Hematopoietic multipotent progenitor cell treated with erythropoietin and hydrocortisone succinate and interleukin-3 and kit ligand, for 6 days (in vitro differentiated cells): ENCODE measurements at places on chromosomes 5 and 9.

- DNase-seq: no peak
Observed at GRCh38 chr9:26682796-26683496, 209.7 kb downstream of the CAAP1 start.

DNA sequence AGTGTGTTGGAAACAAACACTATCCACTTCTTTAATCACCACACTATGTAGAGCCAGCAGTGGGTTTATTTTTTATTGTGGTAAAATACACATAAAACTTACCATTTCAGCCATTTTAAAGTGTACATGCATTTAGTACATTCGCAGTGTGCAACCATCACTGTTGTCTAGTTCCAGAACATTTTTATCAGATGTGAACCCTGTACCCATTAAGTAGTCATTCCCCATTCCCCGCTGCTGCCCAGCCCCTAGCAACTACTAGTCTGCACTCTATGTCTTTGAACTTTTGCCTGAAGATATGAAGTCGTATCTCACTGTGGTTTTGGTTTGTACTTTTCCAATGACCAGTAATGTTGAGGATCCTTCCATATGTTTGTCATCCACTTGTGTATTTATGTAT lies 30.2 kb upstream of the F2R start:
- DNase-seq: peak; percentile 13

DNA sequence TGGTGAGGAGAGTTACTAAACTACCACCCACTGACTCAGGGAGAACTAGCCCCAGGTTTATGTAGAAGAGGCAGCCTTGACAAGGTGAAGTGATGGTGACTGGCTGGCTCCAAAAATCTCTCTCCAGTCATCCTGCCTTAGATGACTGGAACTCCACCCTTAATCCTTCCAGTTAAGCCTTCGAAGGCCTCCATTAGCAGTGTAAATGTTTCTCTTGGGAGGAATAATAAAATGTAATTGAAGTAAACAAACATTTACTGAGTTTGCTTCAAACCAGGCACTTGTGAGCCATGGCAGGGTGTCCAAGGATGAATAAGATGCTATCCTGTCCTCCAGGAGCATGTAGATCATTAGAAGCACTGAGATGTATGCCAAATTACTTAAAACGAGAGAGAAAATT lies 35.5 kb downstream of the ASTN2 start:
- DNase-seq: no peak

GRCh38 chr9:88536023-88536324 lies 996 bp downstream of the NXNL2 start:
- DNase-seq: no peak

- no peak for DNase-seq
Observed at GRCh38 chr5:134136771-134137170, 22.3 kb downstream of the TCF7 start.

DNA sequence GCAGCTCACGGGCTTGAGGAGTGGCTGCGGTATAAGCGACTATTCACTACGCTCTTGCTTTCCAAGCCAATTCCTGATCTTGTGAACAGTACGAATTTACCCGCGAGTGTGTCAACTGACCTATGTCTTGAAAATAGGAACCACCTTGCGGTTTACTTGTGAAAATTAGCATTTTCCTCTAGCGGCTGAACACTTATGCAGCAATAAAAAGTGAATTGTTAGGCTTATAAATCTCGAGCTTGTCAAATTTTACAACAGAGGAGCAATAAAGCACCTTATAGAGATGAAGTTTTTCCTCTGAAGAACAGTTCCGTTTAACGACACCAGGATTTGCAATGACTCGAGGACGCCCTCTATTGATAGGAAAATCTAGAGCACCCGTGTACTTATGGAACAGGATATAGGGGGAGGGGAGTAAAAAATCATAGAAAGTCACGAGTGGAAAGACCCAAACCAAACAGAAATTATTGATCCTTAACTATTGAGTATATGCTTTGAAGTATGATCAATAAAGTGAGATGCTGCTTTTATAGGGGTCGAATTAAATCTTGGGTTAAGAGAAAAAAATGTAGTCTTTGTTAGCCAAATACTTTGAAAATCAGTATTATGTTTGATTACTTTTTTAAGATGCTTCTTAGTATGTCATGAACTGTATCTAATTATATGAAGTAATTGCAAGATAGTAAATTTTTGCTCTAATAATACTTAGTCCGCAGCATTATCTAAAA lies 1.9 kb upstream of the RGMB start:
- DNase-seq: peak; percentile 89

- DNase-seq: no peak
Observed at GRCh38 chr5:135348918-135349317, 50.1 kb downstream of the MACROH2A1 start.

DNA sequence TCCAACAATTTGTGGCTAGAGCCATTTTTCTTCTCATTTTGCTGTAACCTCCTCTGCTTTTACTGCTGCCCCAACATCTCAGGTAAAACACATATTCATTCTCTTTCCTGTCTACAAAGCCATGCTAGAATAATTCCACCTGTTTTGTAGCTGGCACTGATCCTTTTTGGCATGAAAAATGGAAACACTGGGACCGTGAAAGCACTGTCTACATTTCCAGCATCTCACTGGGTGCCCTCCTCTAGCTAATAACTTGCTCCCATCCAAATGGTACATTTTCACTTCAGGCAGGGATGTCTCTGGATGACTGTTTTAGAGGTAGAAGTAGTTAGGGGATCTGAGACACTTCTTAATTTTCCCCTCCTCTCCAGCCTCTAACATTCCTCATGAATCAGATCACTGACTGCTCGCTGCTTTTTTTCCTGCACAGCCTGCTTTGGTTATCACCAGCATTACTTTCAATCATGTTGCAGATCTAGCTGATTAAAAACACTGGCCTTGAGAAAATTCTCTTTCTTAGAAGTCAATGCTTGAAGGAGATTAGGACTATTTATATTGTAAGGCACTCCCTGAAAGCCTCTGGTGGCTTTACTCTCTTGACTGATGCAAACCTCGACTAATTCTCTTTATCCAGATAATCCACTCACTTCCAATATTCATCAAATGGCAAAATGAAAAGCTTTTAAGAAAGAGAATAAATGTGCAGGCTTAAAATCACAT lies 1312.6 kb upstream of the DMAC1 start:
- no peak for DNase-seq

- DNase-seq: no peak
Observed at GRCh38 chr5:151250346-151251000, 2.5 kb upstream of the GM2A start.

DNA sequence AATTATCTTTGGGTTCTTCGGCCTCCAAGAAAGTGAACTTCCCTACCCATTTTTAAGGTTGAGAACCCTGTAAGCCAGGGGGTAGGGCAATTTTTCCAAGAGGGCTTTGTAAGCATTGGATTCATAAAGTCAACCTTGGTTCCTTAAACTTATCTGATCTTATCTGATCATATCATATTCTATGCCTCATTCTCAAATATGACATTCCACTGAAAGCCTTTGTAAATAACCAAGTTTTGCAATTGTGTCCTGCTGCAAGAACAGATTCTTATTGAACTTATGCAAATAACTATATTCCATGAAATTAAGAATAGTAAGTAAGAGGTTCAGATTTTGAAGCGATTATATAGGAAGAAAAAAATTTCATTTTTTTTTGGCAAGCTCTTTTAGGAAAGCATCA lies 649.5 kb downstream of the LRRC70 start:
- DNase-seq: no peak

- no peak for DNase-seq
Observed at GRCh38 chr9:33105959-33106358, 29.5 kb upstream of the SMU1 start.

DNA sequence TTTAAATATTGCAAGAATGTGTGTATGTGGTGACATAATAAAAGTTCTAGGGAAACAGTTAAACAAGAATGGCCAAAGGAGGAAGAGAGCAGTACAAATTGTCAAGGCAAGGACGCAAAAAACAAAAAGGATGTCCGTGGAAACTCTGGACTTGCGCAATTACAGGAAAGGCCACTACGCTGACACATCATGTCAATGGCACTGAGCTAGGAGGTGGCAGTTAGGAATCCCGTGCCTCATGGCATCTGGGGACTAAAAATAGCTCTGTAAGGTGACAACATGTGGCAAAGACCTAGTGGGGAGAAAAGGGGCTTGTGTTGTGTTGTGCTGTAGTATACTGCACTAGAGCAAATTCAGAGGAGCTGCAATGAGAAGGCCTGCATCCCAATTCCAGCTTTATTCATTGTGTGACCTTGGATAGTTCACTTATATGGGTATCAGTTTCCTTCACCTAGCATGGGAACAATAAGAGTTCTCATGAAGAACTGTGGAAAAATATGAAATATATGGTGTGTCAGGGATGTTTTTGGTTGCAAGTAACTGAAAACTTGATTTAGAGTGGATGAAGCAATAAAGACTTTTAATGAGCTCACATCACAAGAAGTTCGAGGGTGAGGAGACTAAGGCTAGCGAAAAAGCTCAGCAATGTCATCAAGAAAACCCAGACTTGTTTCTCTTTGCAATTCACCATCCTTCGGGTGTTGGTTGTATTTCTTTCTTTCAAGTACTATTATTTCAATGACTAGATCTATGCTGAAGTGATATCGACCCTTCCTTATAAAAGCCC lies 124.1 kb upstream of the STC2 start:
- DNase-seq: no peak

- DNase-seq: no peak
Observed at GRCh38 chr9:114467226-114467750, 38.0 kb downstream of the WHRN start.

DNA sequence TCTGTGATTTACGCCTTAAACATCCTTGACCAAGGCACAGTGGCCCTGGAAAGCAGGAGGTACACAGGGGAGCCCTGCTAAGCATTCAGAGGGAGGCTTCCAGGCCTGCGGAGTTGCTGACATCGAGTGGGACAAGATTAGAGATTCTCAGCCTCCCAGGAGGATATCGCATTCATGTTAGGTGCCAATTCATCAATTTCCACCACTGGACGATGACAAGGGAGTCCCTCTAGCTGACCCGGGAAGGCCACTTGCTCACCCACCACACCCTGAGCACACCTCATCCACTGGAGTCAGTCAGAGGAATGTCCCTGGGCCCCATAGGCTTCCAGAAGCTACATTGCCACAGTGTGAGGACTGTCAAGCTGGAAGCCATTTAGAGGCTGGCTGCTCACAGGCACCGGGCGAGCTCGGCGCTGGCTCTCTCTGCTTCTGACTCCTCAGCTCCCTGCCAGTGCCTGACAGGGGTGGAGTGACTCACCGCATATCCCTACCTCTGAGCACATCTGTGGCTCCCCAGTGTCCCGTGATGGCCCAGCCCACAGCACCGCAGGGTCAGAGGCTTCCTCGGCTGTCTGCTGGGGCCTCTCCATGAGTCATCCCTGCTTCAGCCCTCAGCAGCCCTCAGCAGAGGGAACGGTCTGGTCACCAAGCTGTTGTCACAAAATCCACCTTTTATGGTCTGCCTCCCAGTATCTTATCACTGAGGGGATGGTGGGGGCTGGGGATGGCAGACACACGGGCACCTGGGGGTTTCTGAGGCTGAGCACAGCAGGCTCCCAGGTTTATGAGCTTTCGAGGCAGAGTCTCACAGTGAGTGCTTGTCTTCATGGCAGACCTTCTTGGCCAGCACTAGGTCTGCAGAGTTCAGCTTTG lies 117.5 kb downstream of the ZNF608 start:
- peak; percentile 15 for DNase-seq

GRCh38 chr5:134055015-134055414 lies 50.2 kb upstream of the VDAC1 start:
- no peak for DNase-seq

DNA sequence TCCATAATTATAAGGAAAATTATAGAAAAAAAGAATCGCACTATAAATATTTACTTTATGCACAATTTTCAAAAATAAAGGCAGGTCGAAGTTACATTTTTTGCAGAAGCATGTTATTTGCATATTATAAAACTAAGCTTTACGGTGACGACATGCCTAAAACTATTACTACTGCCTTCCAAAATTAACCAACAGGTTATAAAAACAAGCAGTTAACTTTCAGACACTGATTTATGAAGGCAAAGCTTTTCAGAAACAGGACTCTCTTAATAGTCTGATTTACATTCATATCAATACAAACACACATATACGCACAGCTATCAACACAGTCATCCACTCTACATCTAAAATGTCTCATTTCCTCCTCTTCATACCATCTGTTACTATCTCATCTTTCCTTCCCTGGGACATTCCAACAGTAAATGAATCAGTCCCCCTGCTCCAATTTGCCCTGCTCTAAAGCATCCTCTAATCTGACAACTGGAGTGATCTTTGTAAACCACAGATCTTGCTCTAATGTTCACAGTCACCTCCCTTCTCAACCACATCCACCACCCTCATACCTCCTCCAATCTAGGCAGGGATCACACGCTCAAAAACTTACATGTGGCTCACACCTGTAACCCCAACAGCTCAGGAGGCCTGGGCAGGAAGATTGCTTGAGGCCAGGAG lies 21.6 kb downstream of the FBXW11 start:
- peak; percentile 26 for DNase-seq

DNA sequence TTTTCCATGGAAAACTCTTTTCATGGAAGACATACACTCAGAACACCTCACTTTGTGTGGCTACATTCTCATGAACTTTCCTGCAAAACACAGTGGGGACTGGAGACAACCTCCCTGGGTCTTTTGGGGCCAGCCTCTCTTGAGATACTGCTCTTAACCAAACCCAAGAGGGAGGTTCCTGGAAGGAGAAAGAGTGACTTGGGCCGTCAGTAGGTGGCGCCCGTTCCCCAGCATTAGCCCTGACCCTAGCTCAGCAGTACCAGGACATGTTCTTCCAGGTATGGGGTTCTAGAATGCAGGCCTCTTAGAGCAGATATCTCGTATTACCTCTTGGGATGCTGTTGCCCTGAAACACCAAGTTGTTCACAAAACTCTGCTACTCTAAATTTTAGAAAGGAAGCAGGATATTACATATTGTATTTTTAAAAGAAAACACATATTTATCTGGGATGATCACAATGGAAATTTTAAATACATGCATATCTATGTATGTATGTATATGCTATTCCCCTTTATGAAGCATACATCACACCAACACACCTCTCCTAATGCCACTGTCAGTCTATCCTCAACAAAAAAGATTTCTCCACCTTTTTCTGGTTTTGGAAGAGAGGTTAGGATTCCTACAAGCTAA lies 15.8 kb upstream of the GLIS3 start:
- peak; percentile 88 for DNase-seq
